ENCODE measurements at places on chromosomes 7 and 10. TPM values are rescaled to one million over a fixed set of nuclear protein-coding genes. Genes with fewer than 3 reads are reported as not detected.

The NPY4R gene
- 0.58 TPM for total RNA-seq

DNA sequence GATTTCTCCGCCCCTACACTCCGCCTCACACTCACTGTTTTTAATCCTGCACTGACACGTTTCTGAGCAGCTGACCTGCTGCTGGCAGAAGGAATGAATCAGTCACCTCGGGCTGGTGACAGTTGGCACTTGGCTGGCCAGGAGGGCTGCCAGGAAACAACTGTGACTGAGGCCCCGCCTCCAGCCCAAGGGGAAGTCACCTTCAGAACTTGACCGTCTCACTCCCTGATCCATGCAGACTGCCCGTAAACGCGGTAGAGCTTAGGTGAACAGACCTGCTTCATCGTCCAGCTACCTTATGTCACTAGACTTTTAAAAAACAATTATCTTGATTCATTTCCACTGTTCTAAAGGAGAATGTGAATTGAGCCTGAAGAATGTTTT lies 107.5 kb downstream of the DOCK1 start:
- DNase-seq = no peak
- H3K27ac ChIP-seq = no peak overlapping the region
- H3K36me3 ChIP-seq = no peaks in the 10 kb centered on the region
- no peak overlapping the region for H3K4me3 ChIP-seq
- H3K4me1 ChIP-seq = no peaks in the 10 kb centered on the region
- H3K27me3 ChIP-seq = no peaks in the 10 kb centered on the region

GRCh38 chr7:98021588-98022351 lies 31.8 kb upstream of the OCM2 start:
- DNase-seq = peak; percentile 59
- H3K36me3 ChIP-seq = no peaks in the 10 kb centered on the region
- H3K27me3 ChIP-seq = no peaks in the 10 kb centered on the region
- H3K4me1 ChIP-seq = no peaks in the 10 kb centered on the region

GRCh38 chr10:95289003-95289920 lies 1.5 kb downstream of the PDLIM1 start:
- DNase-seq = no peak
- peak overlapping the region; percentile 92 for H3K4me3 ChIP-seq
- no peaks in the 10 kb centered on the region for H3K36me3 ChIP-seq
- no peaks in the 10 kb centered on the region for H3K27me3 ChIP-seq
- peak overlapping the region; percentile 87 for H3K27ac ChIP-seq

GRCh38 chr7:110337646-110338045 lies 753.3 kb upstream of the LRRN3 start:
- no peaks in the 10 kb centered on the region for H3K27me3 ChIP-seq
- DNase-seq = no peak
- no peaks in the 10 kb centered on the region for H3K4me1 ChIP-seq
- no peak overlapping the region for H3K4me3 ChIP-seq
- H3K27ac ChIP-seq = no peak overlapping the region
- H3K36me3 ChIP-seq = no peaks in the 10 kb centered on the region

DNA sequence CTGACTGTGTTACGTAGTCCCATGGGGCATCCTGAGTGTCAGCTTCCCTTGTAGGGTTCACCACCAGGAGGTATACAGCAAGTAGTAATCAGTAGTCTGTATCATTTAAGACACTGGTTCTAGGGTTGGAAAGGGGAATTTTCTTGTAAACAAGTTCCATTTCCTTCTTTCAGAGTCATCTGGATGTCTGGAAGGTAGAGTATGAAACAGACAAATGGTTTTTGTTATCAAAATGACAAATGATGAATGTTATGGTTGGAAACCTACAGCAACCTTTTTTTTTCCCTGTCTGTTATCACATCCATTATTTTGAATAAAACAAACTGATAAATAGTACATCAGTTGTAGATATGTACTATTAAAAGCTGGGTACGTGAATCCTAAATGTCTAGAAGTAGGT lies 19.1 kb downstream of the SEMA3A start:
- no peaks in the 10 kb centered on the region for H3K36me3 ChIP-seq
- H3K27me3 ChIP-seq = no peaks in the 10 kb centered on the region
- no peak overlapping the region for H3K27ac ChIP-seq
- no peak for DNase-seq
- no peaks in the 10 kb centered on the region for H3K4me1 ChIP-seq
- H3K4me3 ChIP-seq = no peak overlapping the region
